ENCODE measurements at places on chromosomes 11 and 22. TPM values are rescaled to one million over a fixed set of nuclear protein-coding genes. Genes with fewer than 3 reads are reported as not detected.
A peak's percentile ranks its signal among the peaks of the same experiment; 100 is the strongest.

DNA sequence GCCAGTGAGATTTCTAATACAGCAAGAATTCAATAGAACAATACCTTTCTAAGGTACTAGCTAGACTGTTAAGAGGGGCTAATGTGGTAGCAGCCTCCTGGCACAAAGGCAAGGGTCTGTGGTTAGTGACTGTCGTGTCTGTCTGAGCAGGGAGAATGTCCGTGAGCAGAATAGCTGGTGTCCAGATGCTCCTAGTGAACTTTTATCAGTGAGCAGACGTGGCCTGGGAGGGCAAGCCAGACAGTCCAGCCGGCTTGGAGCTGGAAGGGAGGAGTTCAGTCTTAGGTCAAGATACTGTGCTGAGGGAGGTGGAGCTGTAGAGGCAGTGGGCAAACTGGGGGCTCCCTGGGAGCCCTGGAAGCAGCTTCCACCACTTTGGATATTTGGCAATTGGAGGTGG, 138.6 kb downstream of the TEAD1 start:
- no peak overlapping the region for H3K4me3 ChIP-seq
- H3K36me3 ChIP-seq = no peaks in the 10 kb centered on the region
- no peak overlapping the region for H3K27ac ChIP-seq
- DNase-seq = no peak
- peaks cover 2% of the 10 kb centered on the region for H3K4me1 ChIP-seq
- peaks cover 89% of the 10 kb centered on the region for H3K27me3 ChIP-seq

- H3K27me3 ChIP-seq = no peaks in the 10 kb centered on the region
- no peak overlapping the region for H3K4me3 ChIP-seq
- no peaks in the 10 kb centered on the region for H3K36me3 ChIP-seq
- no peaks in the 10 kb centered on the region for H3K4me1 ChIP-seq
- no peak for DNase-seq
Observed at GRCh38 chr11:15889363-15890030, 466.8 kb downstream of the SOX6 start.

DNA sequence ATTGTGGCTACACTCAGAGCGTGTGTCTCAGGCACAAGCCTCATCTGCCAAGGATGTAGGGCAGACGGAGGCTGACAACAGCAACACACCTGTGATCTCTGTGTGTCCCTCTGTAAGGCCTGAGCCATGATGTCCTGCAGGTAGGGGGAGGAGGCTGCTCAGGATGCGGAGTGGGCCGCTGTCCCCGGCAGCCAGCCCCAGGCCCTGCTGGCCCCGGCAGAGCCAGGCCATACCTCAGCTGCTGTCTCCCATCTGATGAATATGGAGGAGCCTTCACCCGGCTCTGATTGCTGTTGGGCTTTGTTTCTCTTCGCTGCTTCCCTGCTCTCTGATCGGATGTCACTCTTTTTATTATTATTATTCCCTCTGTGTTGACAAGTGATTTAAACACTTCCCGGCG, 83.6 kb upstream of the NCAM1 start:
- peaks cover 13% of the 10 kb centered on the region for H3K27me3 ChIP-seq
- H3K4me3 ChIP-seq = no peak overlapping the region
- H3K27ac ChIP-seq = no peak overlapping the region
- H3K4me1 ChIP-seq = no peaks in the 10 kb centered on the region

- H3K36me3 ChIP-seq = no peaks in the 10 kb centered on the region
- no peak overlapping the region for H3K4me3 ChIP-seq
- no peak for DNase-seq
- H3K27me3 ChIP-seq = no peaks in the 10 kb centered on the region
- peaks cover 23% of the 10 kb centered on the region for H3K4me1 ChIP-seq
Observed at GRCh38 chr11:75472081-75472732, 39.2 kb upstream of the KLHL35 start.

GRCh38 chr11:78332174-78332866, 85.3 kb downstream of the GAB2 start:
- H3K27me3 ChIP-seq = peaks cover 7% of the 10 kb centered on the region
- DNase-seq = no peak
- H3K4me1 ChIP-seq = no peaks in the 10 kb centered on the region
- peak overlapping the region; percentile 27 for H3K27ac ChIP-seq
- H3K36me3 ChIP-seq = no peaks in the 10 kb centered on the region
- no peak overlapping the region for H3K4me3 ChIP-seq

GRCh38 chr11:45414088-45414487, 127.9 kb upstream of the SYT13 start:
- H3K4me3 ChIP-seq = no peak overlapping the region
- no peaks in the 10 kb centered on the region for H3K4me1 ChIP-seq
- DNase-seq = no peak

DNA sequence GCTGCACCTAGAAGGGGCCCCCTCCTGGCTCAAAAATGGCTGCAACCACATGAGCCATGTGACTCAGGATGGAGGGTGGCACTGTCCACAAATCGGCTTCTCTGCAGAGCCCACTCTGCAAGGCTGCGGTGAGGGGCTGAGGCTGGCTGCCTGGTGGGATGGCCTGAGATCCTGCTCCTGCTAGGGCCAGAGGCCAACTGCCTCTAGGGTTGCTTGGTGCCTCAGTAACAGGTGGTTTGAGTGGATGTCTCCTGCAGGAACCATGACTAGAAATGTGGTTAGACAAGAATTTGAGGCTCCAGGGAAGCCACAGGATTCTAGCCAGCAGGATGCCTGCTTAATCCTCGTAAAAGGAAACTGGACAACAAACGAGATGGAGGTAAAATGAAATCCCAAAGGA, 17.1 kb downstream of the PATZ1 start:
- DNase-seq = no peak
- peak overlapping the region; percentile 49 for H3K27ac ChIP-seq
- no peak overlapping the region for H3K4me3 ChIP-seq
- H3K4me1 ChIP-seq = peaks cover 25% of the 10 kb centered on the region
- H3K36me3 ChIP-seq = peaks cover 8% of the 10 kb centered on the region

DNA sequence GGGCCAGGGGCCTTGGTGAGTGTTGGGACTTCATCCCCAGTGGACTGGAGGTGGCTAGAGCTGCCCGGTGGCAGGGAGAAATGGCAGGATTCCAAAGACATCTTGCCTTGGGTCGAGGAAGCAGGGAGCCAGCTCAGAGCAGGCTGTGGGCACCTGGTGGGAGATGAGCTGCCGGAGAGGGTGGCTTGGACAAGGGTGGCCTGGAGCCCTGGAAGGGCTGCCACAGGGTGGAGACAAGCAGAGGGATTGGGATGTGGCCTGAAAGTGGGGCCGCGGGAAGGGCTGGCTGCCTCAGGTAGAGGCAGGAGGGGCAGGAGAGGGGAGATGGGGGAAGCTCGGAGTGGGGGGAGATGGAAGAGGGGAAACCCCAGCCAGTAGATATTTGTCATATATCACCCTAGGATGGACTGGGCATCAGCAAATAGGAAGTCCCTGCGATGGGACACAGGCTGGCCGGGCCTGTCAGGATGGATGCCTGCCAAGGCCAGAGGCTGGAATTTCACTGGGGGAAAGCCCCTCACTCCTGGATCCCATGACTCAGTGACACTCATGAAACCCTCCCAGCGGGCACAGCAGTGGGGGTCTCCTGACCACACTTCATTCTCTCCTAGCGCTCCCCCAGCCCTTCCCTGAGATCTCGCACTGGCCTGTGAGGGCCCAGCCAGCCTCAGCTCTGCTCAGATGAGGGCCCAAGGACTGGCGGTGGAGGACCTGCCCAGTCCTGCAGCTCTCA, 72.0 kb upstream of the SHISAL1 start:
- no peak for DNase-seq
- no peaks in the 10 kb centered on the region for H3K36me3 ChIP-seq
- peaks cover 7% of the 10 kb centered on the region for H3K27me3 ChIP-seq
- H3K27ac ChIP-seq = no peak overlapping the region

GRCh38 chr11:77783025-77783424, 37.5 kb downstream of the RSF1 start:
- DNase-seq = no peak

DNA sequence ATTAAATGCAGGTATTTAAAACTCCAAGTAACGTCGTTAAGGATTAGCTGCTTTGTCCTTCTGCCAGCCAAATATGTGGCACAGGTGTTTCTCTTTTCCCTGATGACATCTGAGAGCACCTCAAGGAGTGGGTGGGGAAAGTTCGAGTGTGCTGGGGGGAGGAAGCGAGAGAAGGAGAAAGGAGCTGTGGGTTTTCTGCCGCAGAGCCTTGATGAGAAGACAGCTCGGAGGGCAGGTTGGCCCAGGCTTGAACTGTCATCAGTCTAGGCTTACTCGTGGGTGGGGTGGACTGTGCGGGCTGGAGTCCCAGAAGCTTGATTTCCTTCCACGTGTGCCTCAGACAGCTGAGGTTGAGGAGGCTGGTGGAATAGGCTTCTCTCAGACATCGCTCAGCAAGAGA, 15.2 kb upstream of the SORL1-AS1 start:
- H3K4me3 ChIP-seq = peak overlapping the region; percentile 97
- H3K27ac ChIP-seq = peak overlapping the region; percentile 99
- peaks cover 24% of the 10 kb centered on the region for H3K36me3 ChIP-seq
- peak; percentile 82 for DNase-seq
- H3K27me3 ChIP-seq = no peaks in the 10 kb centered on the region

- DNase-seq = no peak
- no peak overlapping the region for H3K4me3 ChIP-seq
- H3K4me1 ChIP-seq = no peaks in the 10 kb centered on the region
- no peak overlapping the region for H3K27ac ChIP-seq
- no peaks in the 10 kb centered on the region for H3K36me3 ChIP-seq
- H3K27me3 ChIP-seq = peaks cover 7% of the 10 kb centered on the region
Observed at GRCh38 chr22:19011075-19011474, 75.0 kb upstream of the PRODH start.

DNA sequence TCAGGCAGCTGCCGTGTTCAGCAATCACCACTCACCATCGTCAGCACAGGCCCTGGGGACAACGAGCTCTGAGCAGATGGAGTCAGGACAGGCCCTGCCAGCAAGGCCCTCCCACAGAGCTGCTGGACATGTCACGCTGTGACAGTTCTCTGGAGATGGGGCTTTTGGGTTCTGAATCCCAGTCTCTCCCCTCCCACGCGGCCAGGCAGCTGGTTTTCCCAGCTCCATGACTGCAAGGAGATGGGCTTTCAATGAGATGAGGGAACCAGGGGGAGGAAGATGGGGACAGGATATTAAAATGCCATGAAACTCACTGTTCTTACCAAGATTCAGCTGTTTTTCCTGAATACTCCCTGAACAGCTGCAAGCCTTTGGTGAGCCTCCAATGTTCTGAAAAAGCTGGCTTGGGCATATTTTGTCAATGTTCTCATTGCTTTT, 305.9 kb downstream of the BRD1 start:
- no peak overlapping the region for H3K4me3 ChIP-seq
- H3K36me3 ChIP-seq = no peaks in the 10 kb centered on the region
- H3K27me3 ChIP-seq = peaks cover 3% of the 10 kb centered on the region
- no peak overlapping the region for H3K27ac ChIP-seq
- no peaks in the 10 kb centered on the region for H3K4me1 ChIP-seq

- no peaks in the 10 kb centered on the region for H3K36me3 ChIP-seq
- peak overlapping the region; percentile 16 for H3K27ac ChIP-seq
- no peak for DNase-seq
- peak overlapping the region; percentile 1 for H3K4me3 ChIP-seq
Observed at GRCh38 chr22:44972363-44973083, 37.3 kb downstream of the PHF21B start.

DNA sequence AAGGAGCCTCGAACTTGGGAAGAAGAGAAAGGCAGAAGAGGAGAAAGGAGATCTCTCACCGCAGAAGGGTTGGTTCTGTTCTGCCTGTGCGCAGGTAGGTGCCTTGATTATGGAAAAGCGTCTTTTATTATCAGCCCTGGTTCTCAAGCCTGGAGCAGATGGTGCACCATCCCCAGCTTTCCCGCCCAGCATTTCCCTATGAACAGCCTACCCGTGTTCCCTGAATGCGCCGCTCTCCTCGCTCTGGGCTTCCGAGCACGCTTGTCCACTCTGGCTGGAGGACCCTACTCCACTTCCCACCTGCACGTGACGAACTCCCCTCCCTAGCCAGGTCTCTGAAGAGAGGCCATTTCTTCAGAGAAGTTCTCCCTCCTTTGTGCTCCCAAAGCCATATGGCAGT, 15.2 kb downstream of the IGSF9B start:
- DNase-seq = no peak
- no peak overlapping the region for H3K27ac ChIP-seq
- H3K4me3 ChIP-seq = no peak overlapping the region
- peaks cover 36% of the 10 kb centered on the region for H3K4me1 ChIP-seq
- H3K27me3 ChIP-seq = no peaks in the 10 kb centered on the region
- H3K36me3 ChIP-seq = peaks cover 23% of the 10 kb centered on the region

DNA sequence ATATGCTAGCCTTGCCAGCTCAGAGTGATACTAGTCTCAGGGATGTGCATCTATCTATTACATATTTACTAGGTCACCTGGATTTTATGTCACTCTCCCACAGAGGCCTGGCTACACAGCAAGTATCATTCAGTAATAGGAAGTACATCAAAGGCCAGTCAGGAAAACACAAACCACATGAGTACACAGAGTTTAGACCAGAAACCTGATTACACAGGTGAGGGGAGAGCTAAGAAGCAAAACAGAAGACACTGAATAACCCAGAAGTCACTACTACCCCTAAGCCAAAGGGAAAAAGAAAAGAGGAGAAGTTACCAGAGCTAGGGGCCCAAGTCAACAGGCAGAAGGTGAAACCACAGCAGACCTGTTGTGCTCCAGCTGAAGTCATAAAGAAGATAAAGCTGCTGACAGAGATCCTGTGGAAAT, 13.3 kb downstream of the LPXN start:
- peak overlapping the region; percentile 84 for H3K27ac ChIP-seq
- peak overlapping the region; percentile 64 for H3K4me3 ChIP-seq
- H3K4me1 ChIP-seq = peaks cover 57% of the 10 kb centered on the region
- DNase-seq = no peak
- no peaks in the 10 kb centered on the region for H3K27me3 ChIP-seq

- no peaks in the 10 kb centered on the region for H3K27me3 ChIP-seq
Observed at GRCh38 chr22:30275625-30276024, 9.0 kb upstream of the OSM start.

GRCh38 chr22:23894710-23895598, 771 bp downstream of the MIF start:
- peak overlapping the region; percentile 89 for H3K27ac ChIP-seq
- H3K36me3 ChIP-seq = no peaks in the 10 kb centered on the region
- peaks cover 37% of the 10 kb centered on the region for H3K4me1 ChIP-seq

GRCh38 chr22:48695731-48696305, 1131.9 kb downstream of the BRD1 start:
- no peak for DNase-seq
- H3K4me3 ChIP-seq = no peak overlapping the region
- H3K36me3 ChIP-seq = no peaks in the 10 kb centered on the region
- H3K27me3 ChIP-seq = peaks cover 4% of the 10 kb centered on the region
- no peaks in the 10 kb centered on the region for H3K4me1 ChIP-seq

- H3K27me3 ChIP-seq = no peaks in the 10 kb centered on the region
- DNase-seq = no peak
- H3K4me1 ChIP-seq = no peaks in the 10 kb centered on the region
- peaks cover 6% of the 10 kb centered on the region for H3K36me3 ChIP-seq
- no peak overlapping the region for H3K4me3 ChIP-seq
Observed at GRCh38 chr22:28702891-28703290, 23.3 kb upstream of the TTC28 start.

The ART5 gene
- total RNA-seq = not detected

The C11orf87 gene
- total RNA-seq = not detected

The FKBP2 gene
- 24.1 TPM for total RNA-seq

The GPHA2 gene
- total RNA-seq = 0.69 TPM

The DDTL gene
- not detected for total RNA-seq

The WBP2NL gene
- total RNA-seq = 4.6 TPM

The POLDIP3 gene
- total RNA-seq = 81.1 TPM

The SLC22A9 gene
- not detected for total RNA-seq

The PHETA2 gene
- total RNA-seq = 0.74 TPM

The IGSF9B gene
- 16.1 TPM for total RNA-seq
